ENCODE measurements at places on chromosomes 4 and X.

DNA sequence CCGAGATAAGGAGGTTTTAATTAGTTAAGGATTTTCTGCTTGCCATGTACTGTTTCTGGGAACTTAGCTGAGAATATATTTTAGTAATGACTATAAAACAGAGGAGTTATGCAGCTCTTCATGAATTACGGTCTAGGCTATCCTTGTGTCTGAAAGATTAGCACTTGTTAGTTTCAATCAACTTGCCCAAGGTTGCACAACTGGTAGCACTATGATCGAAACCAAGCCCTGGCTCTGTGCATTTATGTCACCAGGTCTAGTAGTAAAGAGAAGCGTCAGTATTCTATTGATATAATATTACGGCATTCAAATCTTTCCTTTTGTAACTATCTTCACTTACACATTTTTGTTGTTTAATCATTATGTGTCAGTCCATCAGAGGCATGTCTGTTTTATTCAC lies 176.0 kb downstream of the TLL1 start:
- no peak for DNase-seq

DNA sequence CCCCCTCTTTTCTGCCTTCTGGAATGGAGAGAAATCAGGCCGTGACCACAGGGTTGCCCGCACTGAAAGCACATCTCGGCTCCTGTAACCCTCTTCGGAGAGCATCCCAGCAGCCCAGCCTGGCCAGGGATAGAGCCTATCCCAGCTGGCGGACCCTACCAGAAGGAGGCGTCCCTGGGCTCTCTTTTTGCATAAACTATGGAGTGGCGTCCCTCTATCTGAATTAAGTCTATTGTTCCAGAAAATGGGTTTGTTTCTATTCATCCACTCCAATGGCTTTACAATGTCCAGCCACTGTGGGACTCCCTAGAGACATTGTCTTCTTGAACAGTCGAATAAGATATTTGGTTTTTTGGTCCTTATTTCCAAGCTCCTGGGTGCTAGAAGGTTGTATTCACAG lies 689 bp upstream of the NHSL2 start:
- DNase-seq, result peak; percentile 57

- DNase-seq, result no peak
These were observed 119.8 kb downstream of the SPCS3 start for GRCh38 chr4:176439611-176440010.

- no peak for DNase-seq
These were observed 79.8 kb downstream of the PSAPL1 start for GRCh38 chr4:7354927-7355326.

GRCh38 chr4:4541661-4542570 lies at the start of gene STX18:
TSS of gene STX18 (minus strand) at chr4:4542048. CDS start at chr4:4541964, 84 bp downstream.
- DNase-seq, result peak; percentile 95

GRCh38 chrX:130756233-130756632 lies 146.8 kb downstream of the ENOX2 start:
- no peak for DNase-seq

DNA sequence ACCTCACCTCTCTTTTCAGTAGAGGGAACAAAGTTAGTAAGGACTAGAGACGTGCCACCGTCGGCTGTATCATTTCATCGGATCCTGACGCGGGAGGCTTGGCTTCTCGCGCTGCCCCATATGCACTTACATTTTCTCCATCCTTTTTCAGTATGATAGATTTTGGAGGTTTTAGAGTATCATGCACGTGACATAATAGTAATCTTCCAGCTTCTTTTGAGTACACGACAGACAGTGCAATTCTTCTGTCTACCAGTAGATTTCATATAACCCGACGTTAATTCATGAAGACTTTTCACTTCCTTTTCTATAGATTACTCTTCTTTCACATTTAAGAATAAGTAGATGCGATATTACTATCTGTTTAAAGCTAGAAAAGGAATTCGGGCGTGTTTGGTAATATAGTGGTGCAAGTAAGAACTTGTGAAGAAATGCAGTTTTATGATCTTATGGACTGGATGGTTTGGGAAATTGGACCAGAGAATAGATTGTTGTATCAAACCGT lies 1.0 kb downstream of the CDS1 start:
- DNase-seq, result no peak

DNA sequence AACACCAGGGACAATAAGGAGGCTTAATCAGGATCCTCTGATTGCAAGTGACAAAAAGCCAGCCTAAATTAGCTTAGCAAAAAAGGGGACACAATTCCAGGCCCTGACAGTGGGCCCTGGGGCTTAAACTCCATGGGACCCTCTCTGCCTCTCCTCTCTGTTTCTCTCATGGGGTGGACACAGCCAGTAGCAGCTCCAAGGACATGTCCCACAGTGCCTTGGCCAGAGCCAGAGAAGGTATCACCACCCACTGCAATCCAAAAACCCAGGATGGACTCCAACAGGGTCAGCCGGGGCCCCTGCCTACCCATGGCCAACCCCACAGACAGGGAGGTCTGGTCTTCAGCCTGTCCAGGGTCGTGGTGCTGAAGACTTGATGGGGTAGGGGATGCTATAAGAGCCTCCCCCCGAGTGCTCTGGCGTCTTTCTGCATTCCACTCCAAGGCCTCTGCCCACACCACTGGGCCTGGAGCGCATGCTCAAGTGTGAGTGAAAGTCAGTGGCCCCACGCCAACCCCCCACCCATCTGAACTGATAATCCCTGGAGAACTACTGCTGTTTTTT lies 19.7 kb upstream of the PPP2R2C start:
- DNase-seq, result peak; percentile 34

DNA sequence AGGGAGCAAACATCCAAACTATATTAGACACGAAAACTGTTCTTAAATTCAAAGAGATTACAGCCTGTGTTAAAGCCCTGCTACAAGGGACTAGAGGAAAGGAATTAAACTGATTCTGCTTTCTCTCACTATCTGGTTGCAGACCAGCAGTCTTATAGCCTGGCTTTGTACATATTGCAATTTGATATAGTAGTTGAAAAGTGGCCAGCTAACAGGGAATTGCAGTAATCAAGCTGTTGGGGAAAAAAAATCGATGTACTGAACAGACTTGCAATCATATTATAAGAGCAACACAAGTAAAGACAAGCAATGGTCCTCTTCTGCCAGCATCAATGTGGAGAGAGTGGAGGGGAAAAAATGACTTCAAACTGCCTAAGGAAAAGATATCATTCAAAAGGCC lies 364.4 kb upstream of the EPHA5 start:
- no peak for DNase-seq

DNA sequence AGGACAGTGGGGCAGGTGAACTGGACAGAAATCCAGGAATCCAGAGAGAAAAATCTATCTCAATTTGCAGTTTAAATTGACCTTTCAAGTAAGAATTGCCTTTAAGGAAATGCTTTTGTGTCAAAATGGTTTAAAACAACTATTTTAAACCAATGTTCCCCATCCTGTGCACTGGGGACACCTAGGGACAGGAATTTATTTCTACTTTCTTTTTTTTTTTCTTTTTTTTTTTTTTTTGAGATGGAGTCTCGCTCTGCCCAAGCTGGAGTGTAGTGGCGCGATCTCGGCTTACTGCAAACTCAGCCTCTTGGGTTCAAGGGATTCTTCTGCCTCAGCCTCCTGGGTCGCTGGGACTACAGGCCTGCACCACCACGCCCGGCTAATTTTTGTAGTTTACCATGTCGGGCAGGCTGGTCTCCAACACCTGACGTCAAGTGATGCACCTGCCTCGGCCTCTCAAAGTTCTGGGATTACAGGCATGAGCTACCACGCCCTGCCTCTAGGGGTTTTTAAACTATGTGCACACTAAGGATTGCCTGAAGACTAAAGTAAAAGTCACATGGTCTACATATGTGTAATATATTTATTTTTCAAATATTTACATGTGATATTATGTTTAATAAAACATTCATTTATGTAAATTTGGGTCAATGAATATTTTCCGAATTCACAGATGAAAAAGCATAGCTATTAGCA lies 1213.4 kb downstream of the STIM2 start:
- DNase-seq, result no peak

- no peak for DNase-seq
These were observed 17.4 kb downstream of the CETN2 start for GRCh38 chrX:152813206-152813605.

DNA sequence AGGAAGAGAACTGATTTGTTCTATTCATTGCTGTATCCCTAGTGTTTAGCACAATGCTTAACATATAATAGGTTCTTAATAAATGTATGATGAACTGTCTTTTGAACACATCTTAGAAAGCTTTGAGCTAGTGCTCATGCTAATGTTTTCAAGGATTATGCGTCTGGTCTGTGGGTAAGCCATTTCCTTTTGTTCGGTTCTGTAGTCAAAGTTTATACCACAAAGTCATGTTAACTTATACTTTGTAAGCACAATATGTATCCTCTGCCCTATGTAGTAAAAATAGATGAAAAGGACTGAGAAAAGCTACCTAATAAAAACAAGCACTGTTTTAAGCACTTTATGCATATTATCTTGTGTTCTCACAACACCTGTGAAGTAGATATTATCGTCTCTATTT lies 301.9 kb downstream of the GLUD2 start:
- no peak for DNase-seq

- no peak for DNase-seq
These were observed 18.8 kb upstream of the RPL34 start for GRCh38 chr4:108601532-108601931.

- DNase-seq, result no peak
These were observed 59.9 kb downstream of the TRIML1 start for GRCh38 chr4:188198982-188199792.

- no peak for DNase-seq
These were observed 57.4 kb downstream of the BCORL1 start for GRCh38 chrX:130039847-130040246.

- no peak for DNase-seq
These were observed 82.5 kb downstream of the FAT4 start for GRCh38 chr4:125397226-125397625.

DNA sequence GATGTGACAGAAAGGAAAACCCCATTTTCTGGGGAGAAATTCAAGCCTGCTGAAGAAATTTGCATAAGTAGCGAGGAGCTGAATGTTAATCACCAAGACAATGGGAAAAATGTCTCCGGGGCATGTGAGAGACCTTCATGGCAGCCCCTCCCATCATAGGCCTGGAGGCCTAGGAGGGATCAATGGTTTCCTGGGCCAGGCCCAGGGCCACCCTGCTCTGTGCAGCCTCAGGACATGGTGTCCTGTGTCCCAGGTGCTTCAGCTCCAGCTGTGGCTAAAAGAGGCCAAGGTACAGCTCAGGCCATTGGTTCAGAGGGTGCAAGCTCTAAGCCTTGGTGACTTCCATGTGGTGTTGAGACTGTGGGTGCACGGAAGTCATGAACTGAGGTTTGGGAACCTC lies 31.2 kb downstream of the ETDB start:
- DNase-seq, result no peak

- peak; percentile 61 for DNase-seq
These were observed 738.7 kb upstream of the NDST4 start for GRCh38 chr4:115851918-115852766.

- DNase-seq, result no peak
These were observed 239.4 kb upstream of the STK26 start for GRCh38 chrX:131783555-131784308.

DNA sequence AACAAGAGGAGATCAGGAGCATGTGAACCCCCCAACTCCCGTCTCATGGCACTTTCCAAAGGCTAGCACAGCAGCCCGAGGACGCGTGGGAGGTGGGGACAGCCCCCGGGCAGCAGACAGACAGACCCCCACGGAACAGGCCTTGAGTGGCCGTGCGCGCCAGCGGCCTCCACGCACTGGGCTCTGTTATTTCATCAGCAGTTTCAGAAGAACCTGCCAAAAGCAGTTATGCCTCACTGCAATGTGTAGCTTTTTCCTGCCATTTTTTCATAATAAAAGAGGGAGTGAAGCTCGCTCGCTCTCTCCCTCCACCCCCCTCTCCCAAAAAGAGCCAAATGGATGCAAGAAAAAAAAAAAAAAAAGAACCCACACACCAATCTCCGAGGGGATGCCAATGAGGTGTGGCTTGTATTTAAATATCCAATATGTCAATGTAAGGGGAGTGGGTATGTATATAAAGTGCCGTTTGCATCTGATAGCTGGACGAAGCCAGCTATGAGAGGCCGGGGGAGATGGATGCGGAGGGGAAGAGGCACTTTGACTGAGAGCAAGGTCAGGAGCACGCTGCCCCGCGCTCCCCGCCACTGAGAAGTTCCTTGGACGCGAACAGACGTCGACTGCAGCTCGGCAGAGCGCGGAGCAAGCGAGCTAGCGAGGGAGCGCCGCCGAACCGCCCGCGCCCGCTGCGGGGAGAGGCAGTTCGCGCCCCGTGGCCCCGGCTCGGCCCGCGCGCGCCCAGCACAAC lies at the start of gene FGF16:
Gene FGF16, plus strand, starts transcription at position 482 of the 745 bp plus-strand sequence. CDS start 286 bp downstream, outside the sequence.
- DNase-seq, result no peak

DNA sequence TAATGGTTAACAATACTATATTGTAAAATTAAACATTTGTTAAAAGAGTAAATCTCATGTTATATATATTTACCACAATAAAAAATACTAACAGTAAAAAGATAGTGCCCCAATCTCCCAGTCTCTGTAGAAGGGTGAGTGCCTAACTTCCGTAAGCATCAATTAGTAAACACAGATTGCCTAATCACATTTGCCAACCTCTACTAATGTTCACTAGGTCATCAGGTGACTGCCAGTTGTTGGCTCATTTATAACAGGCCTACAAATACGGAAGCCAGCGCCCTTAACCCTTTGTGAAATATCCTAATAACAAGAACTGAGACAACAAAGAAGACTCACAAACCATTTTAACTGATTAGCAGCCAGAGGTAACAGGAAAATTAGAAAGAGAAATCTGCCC lies 345.1 kb downstream of the INPP4B start:
- no peak for DNase-seq

DNA sequence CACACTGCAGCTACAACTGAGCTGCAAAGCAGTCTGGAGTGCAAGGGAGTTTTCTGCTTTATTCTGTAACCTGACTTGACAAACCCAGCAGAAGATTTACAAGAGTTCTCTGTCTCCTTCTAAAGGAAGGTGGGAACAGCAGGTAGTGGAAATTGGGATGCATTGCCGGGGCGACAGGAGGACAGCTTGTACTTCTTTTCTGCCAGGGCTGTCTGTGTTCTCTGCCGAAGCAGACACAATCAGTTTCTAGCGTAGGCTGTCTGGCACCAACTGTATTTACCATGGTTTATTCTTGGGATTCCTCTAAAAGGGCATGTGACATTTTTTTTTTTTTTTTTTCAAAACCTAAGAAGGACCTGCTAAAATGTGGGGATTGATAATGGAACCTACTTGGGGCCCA lies 190.8 kb upstream of the GK2 start:
- no peak for DNase-seq

DNA sequence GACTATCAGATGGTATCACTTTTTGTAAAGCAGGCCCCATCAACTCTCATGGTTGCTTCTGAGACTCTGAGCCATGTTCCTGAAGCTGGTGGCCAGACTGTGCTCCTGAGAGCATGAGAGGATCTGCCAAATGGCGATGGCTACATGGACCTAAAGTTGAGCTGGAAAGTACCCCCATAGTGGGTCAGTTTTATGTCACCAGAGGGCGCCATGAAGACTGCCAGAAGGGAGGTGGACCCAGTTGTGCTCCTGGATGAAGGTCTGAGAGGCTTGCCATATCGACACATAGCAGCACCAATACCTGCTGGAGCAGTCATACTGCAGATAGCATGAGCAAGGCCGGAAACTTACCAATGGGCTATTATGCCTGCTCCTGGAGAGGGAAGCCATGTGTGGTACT lies 105.7 kb downstream of the SLITRK2 start:
- no peak for DNase-seq
